ENCODE measurements at places on chromosomes 16 and 17.

- DNase-seq: no peak
Observed at GRCh38 chr17:4994081-4994595, 3.2 kb downstream of the INCA1 start.

GRCh38 chr17:55267777-55268648 lies 3.3 kb downstream of the HLF start:
- DNase-seq: no peak

GRCh38 chr17:4658478-4659305 lies 17.2 kb upstream of the ALOX15 start:
- no peak for DNase-seq

- DNase-seq: peak; percentile 19
Observed at GRCh38 chr17:65231662-65232335, 94.6 kb downstream of the RGS9 start.

DNA sequence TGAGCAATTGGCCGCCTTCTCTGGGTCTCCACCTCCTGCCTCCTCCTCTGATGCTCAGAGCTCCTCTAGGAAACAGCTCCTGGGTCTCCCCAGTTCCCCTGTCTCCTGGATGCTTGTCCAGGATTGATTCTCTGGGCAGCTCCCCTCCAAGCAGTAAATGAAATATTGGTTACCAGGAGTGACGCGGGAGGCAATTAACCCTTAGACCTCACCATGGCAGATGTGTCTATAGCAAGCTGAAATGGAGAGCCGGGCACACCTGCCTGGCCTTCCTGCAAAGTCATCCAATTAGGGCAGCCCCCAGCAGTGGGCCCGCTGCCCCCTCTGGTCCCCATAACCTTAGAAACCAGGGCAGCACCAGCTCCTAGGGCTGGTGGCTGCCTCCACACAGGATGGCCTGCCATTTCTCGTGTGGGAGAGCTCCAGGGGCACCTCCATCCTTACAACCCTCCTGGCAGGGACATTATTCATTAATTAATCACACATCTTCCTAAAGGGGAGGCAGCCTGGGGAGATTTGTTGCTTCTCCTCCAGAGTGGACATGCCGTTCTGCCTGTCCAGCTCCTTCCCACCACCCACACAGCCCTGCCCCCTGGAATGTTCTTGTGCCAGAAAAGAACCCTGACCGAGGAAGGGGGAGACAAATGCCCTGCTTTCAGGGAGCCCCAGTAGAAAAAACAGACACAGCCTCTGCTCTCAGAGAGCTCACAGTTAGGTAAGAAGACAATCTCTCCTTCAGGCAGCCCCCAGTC lies 8.3 kb upstream of the KIF18B start:
- no peak for DNase-seq

DNA sequence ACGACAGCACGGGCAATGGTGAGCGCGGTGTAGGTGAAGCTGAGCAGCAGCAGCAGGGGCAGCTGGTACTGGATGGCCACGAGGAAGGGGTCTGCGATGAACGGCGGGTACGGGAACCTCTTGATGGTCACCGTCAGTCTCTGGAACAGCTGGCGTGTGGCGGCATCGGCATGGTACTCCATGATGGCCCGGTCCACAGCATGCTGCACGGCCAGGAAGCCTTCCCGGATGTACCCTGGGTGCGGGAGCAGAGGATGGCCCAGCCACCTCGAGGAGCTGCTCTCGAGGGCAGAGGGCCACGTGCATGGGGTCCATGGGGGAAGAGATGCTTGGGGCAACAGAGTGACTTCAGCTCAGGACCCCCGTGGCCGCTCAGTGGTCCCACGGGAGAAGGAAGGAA lies 20.9 kb downstream of the ABCA3 start:
- DNase-seq: no peak

GRCh38 chr17:46727572-46728348 lies 90.7 kb downstream of the WNT3 start:
- no peak for DNase-seq

GRCh38 chr17:77909236-77909635 lies 49.3 kb upstream of the TNRC6C start:
- DNase-seq: no peak

DNA sequence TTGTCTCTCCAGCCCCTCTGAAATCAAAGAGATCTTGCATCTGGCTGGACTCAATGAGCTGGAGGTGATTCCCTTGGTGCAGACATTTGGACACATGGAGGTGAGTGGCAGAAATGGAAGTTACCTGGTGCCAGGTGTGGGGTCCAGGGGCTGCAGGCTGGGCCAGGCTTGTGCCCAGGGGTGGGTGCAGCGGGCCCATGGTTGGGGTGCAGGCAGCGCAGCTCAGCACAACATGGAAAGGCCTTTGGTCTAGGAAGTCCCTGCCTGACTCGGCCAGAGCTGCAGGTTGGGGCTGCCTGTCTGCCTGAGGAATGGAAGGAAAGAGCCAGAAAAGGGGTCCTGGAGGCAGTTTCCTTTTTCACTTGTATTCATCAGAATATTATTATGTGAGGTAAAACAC lies 10.2 kb upstream of the OGFOD3 start:
- no peak for DNase-seq

GRCh38 chr16:27977966-27978365 lies 85.5 kb downstream of the GSG1L start:
- no peak for DNase-seq

GRCh38 chr16:8184854-8185253 lies 405.5 kb downstream of the TMEM114 start:
- DNase-seq: no peak

- DNase-seq: no peak
Observed at GRCh38 chr17:32610943-32611342, 124.2 kb downstream of the CDK5R1 start.

- DNase-seq: no peak
Observed at GRCh38 chr16:57639172-57639887, 10.9 kb downstream of the ADGRG1 start.

All from CD4-positive, alpha-beta T cell treated with Interleukin-1 beta for 1 hour (primary cell).